KBM-7 (cell line): ENCODE measurements at places on chromosomes 4 and X.

- peak; percentile 76 for DNase-seq
These were observed 32.6 kb downstream of the DOCK11 start for GRCh38 chrX:118528071-118528737.

DNA sequence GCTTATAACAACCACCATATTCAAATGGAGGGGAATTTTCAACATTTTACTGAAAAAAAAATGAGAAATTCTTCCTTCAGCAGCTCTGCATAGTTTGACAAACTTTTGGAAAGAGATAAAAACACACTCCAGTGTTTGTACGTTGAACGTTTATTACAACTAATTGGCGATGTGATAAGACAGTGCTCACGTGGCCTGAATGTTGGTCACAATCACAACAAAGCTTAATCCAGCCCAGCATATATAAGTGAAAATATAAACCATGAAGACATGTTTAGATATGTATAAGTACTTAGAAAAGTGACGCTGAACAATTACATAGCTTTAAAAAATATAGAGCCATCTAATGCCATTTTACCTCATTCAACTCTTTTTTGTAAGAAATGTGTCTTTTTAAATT, 28.7 kb downstream of the AP1S2 start:
- DNase-seq, result no peak

DNA sequence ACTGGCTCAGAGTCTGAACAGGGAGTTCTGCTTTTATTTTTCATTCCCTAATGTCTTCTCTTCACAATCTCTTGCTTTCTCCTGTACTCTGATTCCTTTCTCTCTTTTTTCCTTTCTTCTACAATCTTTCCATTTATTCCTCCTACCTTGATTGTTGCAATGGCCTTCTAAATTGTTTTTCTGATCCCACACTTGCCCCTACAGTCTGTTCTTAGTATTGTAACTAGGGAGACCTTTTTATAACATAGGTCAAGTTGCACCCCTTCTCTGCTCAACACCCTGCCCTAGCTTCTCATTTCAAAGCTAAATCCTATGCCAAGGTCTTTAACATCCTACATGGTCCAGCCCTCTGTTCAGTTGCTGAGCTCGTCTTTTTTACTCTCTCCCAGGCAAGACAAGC, 277.9 kb downstream of the GBA3 start:
- no peak for DNase-seq

- DNase-seq, result no peak
These were observed 28.2 kb downstream of the FAM149A start for GRCh38 chr4:186132577-186133242.

GRCh38 chr4:186069729-186070128, 773 bp downstream of the TLR3 start:
- DNase-seq, result no peak

DNA sequence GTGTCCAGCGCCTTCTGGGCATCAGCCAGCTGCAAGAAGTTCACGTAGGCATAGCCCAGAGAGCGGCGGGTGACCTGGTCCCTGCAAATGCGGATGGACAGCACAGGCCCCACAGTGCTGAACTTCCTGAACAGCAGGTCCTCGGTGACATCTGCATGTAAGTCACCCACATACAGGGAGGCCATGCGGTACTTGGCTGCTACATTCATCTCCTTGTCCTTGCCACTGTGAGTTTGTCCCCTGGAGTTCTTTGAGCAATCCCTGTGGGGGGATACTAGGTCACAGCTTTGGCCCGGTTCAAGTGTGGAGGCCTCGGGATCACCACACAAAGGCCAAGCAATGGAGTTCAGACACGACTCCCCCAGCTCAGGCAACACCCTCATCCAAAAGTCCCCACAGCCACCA, 776 bp downstream of the PABPC4L start:
- peak; percentile 45 for DNase-seq

GRCh38 chr4:17347445-17347844, 164.4 kb downstream of the QDPR start:
- DNase-seq, result peak; percentile 51

- no peak for DNase-seq
These were observed at the start of gene PROM1 for GRCh38 chr4:16083241-16084191. Gene PROM1 (minus strand): TSS chr4:16084023. CDS start chr4:16075906, 8,117 bp downstream.

GRCh38 chr4:165301833-165302232, 25.6 kb upstream of the MSMO1 start:
- no peak for DNase-seq

DNA sequence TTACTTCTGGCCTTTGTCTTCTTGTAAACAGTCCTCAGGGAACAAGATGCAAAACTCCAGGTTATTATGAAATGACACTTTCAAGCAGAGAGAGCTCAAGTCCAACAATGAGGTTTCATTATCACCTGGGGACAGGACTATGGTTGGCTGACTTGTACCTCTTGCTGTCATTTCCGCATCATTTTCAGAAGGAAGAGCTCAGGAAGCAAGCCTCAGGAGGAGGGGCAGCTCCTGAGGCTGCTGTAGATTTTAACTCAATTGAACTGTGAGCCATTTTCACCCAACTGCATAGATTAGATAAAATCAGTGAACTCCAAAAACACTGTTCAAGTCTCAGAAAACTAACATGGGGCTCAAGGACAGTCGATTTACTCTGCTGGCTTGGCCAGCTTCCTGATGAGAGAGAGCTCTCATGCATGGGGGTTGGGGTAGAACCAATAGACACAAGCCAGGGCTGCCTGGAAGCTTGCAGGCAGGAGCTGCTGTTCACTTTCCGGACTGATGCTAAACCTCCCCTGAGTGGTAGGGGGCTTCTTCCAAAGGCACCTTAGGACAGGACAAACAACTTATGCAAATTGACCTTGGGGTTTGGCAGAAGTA, 23.6 kb downstream of the TMEM255A start:
- DNase-seq, result no peak

DNA sequence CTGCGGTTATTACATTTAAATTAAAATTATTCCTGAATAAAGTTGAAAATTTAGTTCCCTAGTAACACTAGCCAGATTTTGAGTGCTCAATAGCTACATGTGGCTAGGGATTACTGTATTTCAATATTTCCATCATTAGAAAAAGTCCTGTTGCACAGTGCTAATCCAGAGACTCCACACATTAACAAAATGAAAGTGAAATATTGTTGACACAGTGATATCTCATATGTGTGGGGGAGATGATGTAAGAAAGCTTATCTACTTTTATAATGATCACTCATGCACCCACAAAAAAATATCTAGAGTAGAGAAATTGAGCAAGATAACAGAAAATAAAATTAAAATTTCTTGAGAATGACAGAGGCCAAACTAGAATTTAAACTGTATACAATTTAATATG, 74.9 kb downstream of the MAGEB10 start:
- DNase-seq, result no peak

DNA sequence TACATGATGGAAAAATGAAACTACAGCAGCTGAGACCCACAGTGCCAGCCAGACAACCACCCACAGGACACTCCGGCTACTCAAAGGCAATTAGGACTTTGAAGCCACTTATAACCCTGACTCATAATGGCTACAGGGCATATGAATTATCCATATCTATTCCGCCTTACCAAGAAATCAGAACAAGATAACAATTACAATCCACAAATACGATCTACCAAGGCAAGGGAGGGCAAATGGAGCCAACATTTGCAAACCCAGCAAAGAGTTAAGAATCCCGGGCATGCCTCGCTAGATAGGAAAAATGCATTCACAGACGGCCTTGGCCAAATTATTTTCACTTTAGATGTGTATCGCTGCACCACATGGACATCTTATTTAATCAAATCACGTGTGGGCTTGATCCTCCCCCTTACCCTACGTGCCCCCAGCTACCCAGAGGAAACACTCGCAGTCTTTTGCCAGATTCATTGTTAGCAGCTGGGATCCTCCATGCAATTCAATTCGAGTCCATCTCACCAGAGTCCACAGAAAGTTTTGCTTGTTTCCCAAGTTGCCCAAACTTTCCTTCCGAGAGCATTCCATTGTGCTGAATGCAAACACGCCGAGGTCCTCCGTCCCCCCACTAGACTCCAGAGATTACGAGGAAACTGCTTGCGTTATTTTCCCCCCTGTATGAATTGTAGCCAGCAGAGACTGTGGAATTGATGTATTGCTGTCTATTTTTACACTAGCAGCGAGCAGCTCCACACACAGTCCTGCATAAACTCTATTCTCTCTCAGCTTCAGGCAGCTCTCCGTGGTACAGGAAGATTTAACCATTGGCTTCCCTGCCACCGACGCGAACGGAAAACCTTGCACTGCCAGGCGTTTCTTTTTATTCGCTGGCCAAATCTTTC, 1.2 kb downstream of the PPARGC1A start:
- DNase-seq, result no peak

DNA sequence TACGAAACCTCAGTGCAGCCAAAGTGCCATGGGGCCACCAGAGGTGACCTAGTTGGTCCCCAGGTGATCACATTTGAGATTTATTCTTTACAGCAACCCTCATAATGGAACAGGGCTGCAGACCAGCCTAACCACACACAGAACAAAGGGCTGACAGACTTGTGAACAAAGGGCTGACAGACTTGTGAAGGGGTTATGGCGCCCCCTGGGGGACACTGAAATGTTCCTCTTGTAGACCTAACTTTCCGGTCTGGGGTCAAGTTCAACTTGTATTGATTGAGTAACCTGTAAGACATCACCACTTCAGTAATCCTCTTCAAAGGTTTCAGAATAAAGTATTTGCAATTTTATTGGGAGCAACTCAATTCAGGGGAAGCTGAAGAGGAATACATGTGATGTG, 175.9 kb upstream of the RPS6KA3 start:
- DNase-seq, result peak; percentile 84

DNA sequence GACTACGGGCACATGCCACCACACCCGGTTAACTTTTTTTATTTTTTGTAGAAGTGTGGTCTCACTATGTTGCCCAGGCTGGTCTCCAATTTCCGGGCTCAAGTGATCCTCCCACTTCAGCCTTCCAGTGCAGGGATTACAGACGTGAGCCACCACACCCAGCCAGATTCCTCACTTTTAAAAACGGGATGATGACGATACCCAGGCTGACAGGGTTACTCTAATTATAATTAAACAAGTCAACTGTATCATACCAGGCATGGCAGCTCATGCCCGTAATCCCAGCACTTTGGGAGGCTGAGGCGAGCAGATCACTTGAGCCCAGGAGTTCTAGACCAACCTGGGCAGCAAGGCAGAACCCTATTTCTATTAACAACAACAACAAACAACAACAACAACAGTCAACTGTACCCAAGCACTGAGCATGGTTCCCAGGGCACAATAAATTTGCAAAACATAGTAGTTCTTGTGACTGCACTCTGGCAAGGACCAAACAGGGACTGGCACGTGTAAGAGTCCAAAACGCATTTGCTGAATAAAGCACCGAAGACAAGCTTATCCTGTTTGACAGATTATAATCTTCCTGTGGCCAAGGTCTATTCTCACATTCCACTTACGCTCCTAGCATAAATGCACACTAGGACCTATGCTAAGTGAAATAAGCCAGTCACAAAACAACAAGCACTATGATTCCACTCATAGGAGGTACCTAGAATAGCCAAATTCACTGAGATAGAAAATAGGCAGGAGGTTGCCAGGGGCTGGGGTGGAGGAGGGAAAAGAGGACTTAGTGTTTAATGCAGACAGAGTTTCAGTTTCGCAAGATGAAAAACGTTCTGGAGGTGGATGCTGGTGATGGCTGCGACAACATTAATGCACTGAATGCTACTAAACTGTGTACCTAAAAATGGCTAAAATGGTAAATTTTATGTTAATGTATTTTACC, 77.5 kb downstream of the IRF2 start:
- no peak for DNase-seq
